HepG2 (cell line): ENCODE measurements at places on chromosomes 7 and 10.
A peak's percentile ranks its signal among the peaks of the same experiment; 100 is the strongest.

DNA sequence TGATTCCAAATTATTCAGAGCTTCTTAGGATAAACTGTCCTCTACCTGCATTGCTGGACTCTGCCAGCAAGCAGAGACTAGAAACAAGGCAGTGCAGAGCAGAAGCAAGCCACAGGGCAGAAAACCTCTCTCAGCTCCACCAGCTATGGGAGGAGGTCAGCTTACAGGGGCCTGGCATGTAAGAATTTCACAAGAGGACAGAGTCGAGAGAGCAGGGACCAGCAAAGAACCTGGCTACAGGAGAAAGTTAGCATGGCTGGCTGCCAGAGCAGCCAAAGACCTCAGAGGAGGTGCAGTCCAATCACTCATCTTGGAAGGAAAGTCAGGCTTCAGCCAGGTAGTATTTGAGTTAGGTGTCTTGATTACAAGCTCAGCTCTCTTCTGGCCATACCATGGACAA, 62.9 kb downstream of the ENO4 start:
- no peak for DNase-seq

DNA sequence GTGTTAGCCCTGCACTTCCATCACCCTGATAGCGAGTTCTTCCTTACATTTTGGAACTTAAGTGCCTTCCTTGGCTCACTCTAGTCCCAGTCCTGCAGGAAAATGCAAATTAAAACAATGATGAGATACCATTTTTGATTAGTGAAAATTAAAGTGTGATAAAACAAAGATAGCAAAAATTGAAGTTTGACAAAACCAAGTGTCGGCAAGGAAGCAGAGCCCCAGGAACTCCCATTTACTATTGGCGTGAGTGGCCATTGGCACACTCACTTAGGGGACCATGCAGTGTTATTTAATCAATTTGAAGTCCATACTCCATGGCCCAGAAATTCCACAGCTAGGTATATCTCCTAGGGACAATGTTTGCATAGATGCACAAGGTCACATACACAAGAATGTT, 28.4 kb downstream of the LAMB4 start:
- no peak for DNase-seq

GRCh38 chr10:35352512-35352911, 16.2 kb downstream of the CCNY start:
- no peak for DNase-seq

DNA sequence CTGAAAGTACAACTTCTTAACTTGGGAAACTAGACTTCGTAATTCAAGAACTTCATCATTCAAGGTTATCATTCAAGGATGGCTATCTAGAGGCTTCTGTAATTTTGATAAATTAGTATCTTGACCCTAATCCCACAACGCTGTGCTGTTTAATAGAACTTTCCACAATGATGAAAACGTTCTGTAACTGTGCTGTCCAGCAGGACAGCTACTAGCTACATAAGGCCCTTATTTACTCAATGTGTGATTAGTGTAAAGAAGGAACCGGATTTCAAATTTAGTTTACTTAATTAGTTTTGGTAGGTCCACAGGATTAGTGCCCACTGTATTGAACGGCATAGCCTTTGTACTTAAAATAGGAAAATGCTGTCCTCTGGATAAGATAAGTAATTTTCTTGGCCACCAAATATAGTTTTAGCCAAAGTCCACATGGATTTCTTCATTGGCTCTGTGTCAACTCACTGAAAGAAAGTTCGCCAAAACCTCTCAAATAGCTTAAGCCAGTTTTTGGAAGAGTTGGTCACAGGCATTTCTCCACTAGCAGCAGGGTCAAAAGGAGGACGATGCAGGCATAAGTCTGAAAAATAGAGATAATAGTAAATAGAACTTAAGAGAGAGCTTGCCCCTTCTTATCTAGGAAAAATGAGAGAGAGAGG, 17.3 kb downstream of the DGKI start:
- no peak for DNase-seq

- DNase-seq: no peak
These were observed 81.0 kb downstream of the CCNY start for GRCh38 chr10:35417313-35417625.

- no peak for DNase-seq
These were observed 116.6 kb downstream of the SPAG6 start for GRCh38 chr10:22461891-22462290.

DNA sequence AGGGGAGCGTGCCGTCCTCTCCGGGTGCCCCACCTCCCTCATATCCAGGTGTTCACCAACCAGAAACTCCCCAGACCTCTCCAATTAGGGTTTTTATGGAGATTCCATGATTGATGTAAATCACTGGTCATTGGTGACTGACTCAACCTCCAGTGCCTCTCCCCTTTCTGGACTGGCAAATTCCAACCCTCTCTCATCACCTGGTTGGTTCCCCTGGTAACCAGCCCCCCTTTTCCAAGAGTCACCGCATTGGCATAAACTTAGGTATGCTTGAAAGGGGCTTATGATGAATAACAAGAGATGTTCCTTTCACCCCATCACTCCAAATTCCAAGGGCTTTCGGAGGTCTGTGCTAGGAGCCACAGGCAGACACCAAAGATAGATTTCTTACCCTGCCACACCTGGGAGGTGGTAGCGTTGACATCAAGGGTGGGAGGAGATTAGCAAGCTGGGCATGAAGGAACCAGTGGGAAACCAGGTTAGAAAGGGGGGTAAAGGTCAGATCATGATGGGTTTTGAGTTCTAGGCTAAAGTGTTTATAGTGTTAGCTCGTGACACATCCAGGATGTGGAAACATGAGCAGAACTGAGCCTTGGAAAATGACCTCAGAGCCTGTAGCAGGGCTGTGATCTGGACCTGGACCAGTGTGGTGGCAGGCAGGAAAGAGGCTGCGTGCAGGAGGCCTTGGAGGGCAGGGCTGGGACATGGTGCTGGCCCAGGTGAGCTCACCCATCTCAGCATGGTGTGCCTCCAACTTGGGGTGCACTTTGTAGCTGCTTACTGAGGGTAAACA, 45.1 kb downstream of the CAMK1D start:
- DNase-seq: no peak

GRCh38 chr10:91613411-91614187, 19.3 kb downstream of the PPP1R3C start:
- DNase-seq: no peak

- no peak for DNase-seq
These were observed 104.7 kb downstream of the ADARB2 start for GRCh38 chr10:1632596-1632995.

- no peak for DNase-seq
These were observed 218.2 kb upstream of the MDFIC start for GRCh38 chr7:114703677-114704076.

DNA sequence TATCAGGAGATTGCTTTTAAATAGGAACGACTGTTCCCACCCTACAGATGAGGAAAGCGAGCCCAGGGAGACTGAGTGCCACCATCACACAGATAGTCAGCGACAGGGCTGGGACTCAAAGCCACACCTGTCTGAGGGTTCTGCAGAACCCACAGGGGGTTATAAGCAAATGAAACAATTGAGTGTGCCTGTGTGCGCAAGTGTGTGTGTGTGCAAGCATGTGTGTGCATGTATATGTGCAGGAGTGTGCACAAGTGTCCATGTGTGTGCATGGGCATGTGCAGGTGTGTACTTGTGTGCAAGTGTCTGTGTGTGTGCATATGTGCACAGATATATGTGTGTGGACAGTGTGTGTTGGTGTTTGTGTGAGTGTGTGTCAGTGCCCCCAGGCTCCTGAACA, 280.2 kb downstream of the GRID1 start:
- no peak for DNase-seq

DNA sequence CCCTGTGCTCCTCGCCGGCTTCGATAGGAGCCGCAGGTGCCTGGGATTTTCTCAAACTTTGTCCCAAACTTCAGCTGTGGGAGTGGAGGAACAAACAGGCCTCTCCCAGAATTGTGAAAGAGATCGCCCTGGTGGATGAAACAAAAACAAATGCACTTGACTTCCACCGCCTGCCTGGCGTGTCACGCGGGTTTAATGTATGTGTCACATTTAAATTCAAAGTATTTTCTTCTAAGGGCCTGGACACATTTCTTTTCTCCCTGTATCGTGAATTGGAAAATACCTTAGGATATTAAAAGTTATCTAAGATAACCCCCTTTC, 694 bp upstream of the WASL start:
- peak; percentile 68 for DNase-seq

DNA sequence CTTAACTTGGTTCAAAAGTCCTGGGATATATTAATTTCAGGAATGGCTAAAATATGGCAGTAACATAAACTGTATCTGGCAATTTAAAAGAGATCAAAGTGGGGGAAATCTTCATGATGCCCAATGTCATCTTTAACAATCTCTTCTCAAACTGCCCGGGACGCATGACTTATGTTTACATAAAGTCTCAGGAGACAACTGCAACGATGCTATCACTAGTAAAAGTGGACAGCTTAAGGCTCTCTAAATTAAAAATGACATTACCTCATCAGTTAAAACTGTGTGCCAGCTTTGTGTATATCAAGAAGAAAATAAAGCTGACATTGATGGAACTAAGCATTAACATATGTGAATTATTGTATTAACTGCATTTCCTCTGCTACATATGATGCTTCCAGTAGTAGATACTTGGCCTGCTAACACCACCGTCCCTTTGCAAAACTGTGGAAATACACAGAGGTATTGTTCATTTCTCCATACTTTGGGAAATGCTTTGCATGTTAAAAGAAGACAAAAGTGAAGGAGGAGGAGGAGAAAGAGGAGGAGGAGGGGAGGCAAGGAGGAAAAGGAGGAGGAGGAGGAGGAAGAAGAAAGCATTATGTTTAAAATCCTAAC, 62.4 kb downstream of the NRP1 start:
- no peak for DNase-seq

DNA sequence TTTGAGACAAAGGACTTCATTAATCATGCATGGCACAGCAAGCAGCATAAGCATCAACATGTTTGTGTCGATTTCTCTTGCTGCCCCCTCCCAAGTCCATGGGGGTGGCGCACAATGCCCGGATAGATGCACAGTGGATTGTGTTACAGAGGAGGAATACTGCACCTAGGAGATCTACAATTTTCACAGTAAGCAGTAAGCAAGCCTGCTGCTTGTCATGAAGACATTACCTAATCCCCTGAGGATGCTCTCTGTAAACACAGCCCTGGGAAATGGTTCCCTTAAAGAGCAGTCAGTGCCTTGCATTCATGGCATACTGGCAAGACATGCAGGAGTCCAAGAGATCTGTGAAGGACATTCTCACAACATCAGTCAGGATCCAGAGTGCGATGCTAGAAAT, 137.7 kb downstream of the ETV1 start:
- DNase-seq: no peak

- DNase-seq: no peak
These were observed 623.8 kb downstream of the SUGCT start for GRCh38 chr7:40758590-40758989.

DNA sequence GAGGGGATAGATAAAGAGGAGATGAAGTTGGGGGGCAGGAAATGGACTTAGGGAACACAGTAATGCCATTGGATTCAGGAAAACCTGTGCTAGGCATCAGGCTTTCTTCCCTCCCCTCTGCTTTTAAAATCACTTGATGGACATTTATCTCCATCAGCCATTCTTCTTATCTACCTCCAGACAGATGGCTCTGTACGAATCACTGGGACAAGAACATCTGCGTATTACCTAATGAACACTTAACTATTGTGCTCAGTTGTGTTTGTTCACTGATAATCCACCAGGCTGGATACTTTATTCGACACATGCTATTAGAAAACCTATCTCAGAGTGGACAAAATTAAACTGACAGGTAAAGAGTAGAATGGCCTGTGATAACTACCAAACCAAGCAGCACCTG, 40.0 kb downstream of the TNKS2 start:
- no peak for DNase-seq

- DNase-seq: no peak
These were observed 6.2 kb downstream of the BZW2 start for GRCh38 chr7:16652240-16652583.

DNA sequence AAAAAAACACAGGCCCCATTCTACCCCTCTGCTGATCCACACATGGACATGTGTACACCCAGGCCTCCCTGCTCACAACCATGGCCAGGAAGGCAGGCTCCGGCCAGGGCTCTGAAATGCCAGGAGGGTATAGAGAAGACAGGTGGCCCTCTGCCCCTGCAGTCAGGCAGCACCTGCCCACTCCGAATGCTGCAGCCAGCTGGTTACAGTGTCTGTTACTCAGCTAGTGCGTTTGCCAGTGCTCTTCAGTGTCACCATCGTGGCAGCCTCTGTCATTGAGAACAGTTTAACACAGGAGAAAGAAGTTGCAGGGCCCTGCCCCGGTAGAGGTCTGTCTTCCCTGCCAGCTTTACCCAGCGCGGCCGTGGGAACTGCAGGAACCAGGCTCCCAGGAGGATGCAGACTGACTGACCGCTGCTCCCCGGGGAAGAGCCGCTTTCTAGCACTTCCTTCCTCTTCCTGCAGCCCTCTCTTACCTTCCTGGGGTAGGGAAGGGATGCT, 128.8 kb upstream of the FAM20C start:
- DNase-seq: no peak

DNA sequence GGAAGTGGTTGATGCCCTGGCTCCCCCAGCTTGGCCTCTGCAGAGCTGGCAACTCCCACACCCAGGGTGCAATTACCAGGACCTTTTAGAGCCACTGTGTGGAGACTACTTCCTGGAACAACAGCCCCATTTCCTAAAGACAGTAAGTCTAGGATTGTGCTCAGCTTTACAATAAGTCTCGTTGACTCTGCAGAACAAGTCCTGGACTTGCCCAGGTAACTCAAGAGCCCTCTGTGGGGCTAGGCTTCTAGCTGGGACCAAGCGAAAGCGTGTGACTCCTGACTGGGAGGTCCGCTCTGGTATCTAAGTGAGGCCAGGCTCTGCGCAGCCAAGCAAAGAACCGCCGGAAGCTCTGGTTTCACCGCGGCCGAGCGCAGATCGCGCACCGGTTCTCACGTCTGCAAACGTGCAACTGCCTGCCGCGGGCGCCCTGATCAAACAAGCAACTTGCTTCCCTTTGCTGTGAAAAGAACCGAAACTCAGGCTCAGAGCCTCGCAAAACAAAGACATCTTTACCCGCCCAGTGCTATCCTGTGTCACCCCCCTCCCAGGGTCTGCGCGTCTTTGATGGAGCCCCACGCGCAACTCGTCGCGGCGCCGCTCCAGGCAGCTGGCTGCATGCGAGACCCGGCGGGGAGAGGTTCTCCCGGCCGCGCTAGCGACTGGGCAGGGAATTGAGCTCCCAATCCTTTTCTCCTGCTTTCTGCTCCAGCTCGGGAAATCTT, 4.4 kb upstream of the PDLIM1 start:
- DNase-seq: no peak

- peak; percentile 56 for DNase-seq
These were observed 1.2 kb downstream of the MNX1 start for GRCh38 chr7:157009170-157009777.

GRCh38 chr7:95441042-95441823, 6.4 kb upstream of the PON2 start:
- peak; percentile 93 for DNase-seq

- DNase-seq: peak; percentile 73
These were observed 167.9 kb downstream of the NEURL1 start for GRCh38 chr10:103661198-103661950.

DNA sequence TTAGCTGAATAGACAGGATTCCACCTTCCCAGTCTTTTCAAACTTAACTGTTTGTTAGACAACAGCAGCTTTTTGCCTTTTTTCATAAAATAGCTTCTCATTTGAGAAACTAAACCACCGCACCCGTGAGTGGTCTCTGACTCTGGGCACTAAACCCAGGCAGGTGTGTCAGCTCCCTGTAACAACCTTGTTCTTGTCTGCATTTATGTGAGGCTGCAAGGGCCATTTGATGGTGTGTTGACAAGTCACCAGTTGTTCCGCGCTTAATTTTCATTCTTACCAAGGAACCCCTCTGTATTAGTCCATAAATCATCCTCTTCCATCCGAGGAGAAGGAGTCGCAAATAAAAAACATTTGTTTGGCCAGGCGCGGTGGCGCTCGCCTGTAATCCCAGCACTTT, 1.5 kb downstream of the STOX1 start:
- no peak for DNase-seq

GRCh38 chr7:151107882-151108281, 21.6 kb downstream of the AGAP3 start:
- no peak for DNase-seq
